ENCODE measurements at places on chromosomes 4 and X. TPM values are rescaled to one million over a fixed set of nuclear protein-coding genes. Genes with fewer than 3 reads are reported as not detected.

DNA sequence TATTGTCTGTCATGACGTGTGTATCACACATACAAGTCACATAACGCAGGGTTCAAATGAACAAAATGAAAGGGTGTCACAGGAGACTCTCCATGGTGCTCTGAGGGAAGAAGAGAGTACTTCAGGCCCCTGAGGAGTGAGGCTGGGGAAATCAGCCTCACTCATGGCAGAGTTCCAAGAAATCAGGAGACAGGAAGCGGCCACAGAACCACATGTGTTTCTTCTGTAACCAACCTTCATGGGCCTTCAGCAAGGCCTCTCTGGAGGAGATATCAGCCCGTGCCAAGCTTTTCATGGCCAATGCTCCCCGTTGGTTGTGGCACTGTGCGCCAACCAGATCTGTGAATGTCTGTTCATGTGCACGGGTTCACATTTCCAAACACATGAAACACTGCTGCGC lies 76.0 kb downstream of the NAT8L start:
- H3K36me3 ChIP-seq = no peaks in the 10 kb centered on the region
- DNase-seq = no peak
- no peak overlapping the region for H3K4me3 ChIP-seq
- H3K4me1 ChIP-seq = no peaks in the 10 kb centered on the region

DNA sequence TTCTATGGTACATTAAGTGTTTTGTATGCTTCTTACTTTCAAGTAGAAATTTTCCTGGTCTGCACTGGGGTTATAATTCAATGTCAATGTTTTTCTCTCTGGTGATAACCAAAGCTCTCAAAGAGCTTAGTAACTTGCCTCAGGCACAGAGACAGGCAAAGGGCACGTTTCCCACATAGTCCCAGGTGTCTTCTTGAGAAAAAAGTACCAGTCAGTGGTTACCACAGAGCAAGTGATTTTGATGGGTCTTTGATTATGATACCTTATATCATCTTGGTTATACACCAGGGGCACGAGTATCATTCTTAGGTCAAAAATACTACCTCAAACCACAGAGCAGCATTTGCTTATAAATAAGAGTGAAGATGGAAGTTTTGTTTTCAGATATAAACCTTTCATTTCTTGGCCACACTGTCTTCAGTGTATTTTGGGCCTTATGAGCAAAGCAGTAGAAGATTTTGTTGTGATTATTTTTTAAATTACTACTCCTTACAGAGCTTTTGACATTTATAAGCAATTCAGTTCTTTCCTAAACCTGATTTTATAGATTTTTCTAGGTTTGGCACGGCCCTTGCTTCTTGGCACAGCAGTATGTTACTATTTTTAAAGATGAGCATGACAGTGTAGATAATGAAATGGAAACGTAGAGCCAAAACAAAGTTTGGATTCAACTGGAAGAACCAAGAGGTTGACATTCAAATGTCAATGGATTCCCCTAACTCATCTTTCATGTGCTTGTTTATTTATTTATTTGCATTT lies 85.3 kb upstream of the TLL1 start:
- DNase-seq = no peak
- H3K4me1 ChIP-seq = peaks cover 13% of the 10 kb centered on the region
- H3K27me3 ChIP-seq = no peaks in the 10 kb centered on the region

- no peaks in the 10 kb centered on the region for H3K27me3 ChIP-seq
- no peaks in the 10 kb centered on the region for H3K36me3 ChIP-seq
- no peaks in the 10 kb centered on the region for H3K4me1 ChIP-seq
- no peak overlapping the region for H3K4me3 ChIP-seq
- H3K27ac ChIP-seq = no peak overlapping the region
Observed at GRCh38 chrX:38044701-38045100, 38.3 kb downstream of the SYTL5 start.

GRCh38 chrX:9980401-9980800 lies 13.2 kb downstream of the CLDN34 start:
- no peaks in the 10 kb centered on the region for H3K27me3 ChIP-seq
- H3K4me3 ChIP-seq = no peak overlapping the region
- H3K27ac ChIP-seq = no peak overlapping the region
- no peaks in the 10 kb centered on the region for H3K4me1 ChIP-seq
- DNase-seq = no peak
- H3K36me3 ChIP-seq = no peaks in the 10 kb centered on the region

DNA sequence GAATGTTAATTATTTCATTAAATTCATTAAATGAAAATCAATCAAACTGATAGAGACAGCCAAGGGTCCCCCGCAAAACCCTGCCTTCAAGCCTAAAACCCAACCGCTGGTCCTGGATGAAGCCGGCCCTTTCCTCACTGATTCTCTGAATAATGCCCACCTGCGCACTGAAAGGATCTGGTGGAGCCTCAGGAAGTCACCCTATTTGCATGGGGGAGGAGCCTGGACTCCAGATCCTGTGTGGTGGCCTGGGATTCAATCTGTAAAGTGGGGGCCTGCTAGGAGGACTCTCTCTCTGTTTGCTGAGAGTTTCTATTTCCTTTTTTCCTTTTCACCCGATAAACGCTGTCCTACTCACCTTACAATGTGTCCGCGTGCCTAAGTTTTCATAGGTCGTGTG lies 97.9 kb upstream of the ADAMTS3 start:
- DNase-seq = no peak
- no peak overlapping the region for H3K4me3 ChIP-seq

MAGEA4 gene
- not detected for total RNA-seq

DNA sequence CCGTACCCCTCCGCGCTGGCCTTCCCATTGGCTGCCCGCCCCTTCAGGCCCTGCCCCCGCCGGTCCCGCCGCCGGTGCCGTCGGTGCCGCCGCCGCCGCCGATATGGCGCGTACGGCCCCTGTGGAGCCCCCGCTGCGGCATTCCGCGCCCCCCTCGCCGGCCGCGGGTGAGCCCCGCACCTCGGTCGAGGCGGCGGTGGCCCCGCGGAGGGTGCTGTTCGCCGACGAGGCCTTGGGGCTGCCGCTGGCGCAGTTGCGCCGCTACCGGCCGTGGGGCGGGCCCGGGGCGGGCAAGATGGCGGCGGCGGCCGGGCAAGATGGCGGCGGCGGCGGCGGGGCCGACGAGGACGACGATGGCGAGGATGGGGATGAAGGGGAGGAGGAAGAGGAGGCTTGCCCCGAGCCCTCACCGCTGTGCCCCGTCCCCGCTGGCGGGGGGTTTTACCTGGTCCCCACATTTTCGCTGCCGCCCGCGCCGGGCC lies at the start of gene PPP1R3F:
PPP1R3F (plus strand) TSS at position 27 of the 482 bp plus-strand sequence; CDS start at position 104, 77 bp downstream.
- H3K36me3 ChIP-seq = no peaks in the 10 kb centered on the region
- peak within 1 kb of the TSS; percentile 85 for H3K27ac ChIP-seq
- H3K4me3 ChIP-seq = peak within 1 kb of the TSS; percentile 62
- H3K4me1 ChIP-seq = peaks cover 23% of the 10 kb centered on the region
- H3K27me3 ChIP-seq = no peaks in the 10 kb centered on the region
- no peak for DNase-seq

MID2 gene
- 25.5 TPM for total RNA-seq

DNA sequence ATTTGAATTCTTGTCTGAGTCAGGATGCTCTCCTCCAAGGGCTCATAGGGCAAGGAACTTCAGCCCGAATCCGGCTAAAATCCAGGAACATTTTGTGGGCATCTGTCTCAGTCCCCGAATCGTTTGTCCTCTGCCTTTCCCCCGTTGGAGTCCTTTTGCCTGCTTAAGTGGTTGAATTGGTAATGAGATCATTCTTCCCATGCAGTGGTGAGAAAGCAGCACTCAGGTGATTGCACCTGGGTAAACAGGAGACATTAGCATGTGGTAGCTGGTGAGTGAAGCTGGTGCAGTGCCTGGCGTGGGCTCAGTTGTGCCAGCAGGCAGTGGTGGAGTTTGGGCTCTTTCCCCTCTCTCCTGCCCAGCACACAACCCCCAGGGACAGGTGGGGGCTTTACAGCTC lies 61.9 kb upstream of the MTM1 start:
- H3K36me3 ChIP-seq = no peaks in the 10 kb centered on the region
- no peak overlapping the region for H3K27ac ChIP-seq
- peaks cover 15% of the 10 kb centered on the region for H3K4me1 ChIP-seq
- DNase-seq = no peak

- no peaks in the 10 kb centered on the region for H3K36me3 ChIP-seq
- no peak overlapping the region for H3K4me3 ChIP-seq
- H3K4me1 ChIP-seq = no peaks in the 10 kb centered on the region
- no peak overlapping the region for H3K27ac ChIP-seq
- no peaks in the 10 kb centered on the region for H3K27me3 ChIP-seq
- DNase-seq = no peak
Observed at GRCh38 chrX:70554523-70554922, 109.9 kb downstream of the DLG3 start.

DNA sequence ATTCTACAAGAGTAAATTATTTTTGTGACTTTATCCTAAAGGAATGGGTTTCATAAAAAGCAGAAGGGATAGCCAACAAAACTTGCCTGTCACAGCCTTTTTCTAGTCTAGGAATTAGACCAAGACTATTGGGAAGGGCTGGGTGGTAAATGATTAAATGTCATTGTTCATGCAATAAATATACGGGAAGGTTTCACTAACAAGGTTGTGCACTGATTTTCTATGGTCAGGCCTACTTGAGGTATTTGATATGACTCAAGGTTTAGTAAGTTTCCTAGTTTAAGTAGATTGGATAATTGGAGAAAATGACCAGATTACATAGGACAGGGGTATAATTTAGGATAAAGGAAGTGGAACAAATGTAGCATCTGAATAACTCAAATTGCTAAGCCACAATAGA lies 249.1 kb upstream of the BMP3 start:
- no peak for DNase-seq
- H3K36me3 ChIP-seq = no peaks in the 10 kb centered on the region
- no peaks in the 10 kb centered on the region for H3K27me3 ChIP-seq

GRCh38 chrX:97636473-97637140 lies 752.9 kb downstream of the RPA4 start:
- H3K4me3 ChIP-seq = no peak overlapping the region
- H3K36me3 ChIP-seq = no peaks in the 10 kb centered on the region

DNA sequence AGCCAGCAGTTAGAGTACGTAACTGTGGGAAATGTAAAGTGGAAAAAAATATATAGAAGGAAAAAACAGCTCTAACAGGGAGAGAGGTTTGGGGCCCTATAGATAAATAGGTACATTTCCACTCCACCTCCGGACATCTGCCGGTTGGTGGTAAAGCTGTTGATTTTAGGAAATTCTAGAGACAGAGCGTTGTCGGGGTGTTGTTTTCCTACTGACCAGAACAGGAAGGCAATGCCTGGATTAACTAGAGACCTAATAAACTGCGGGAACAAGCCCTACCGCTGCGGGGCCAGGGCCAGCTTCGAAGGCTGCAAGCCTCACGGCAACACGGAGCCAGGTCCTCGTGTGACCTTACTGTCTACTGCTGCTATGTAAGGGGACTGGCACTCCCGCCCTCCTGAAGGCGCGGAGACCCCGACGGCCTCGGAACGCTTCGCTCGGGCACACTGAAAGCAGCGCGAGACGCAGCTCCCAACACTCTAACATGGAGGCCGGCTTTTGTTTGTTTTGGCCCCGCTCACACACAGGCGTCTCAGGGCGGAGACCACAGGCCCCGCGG lies 702 bp upstream of the CDKN2AIP start:
- H3K4me3 ChIP-seq = peak overlapping the region; percentile 96
- H3K4me1 ChIP-seq = peaks cover 39% of the 10 kb centered on the region
- H3K36me3 ChIP-seq = peaks cover 25% of the 10 kb centered on the region
- peak; percentile 84 for DNase-seq
- H3K27me3 ChIP-seq = no peaks in the 10 kb centered on the region
- H3K27ac ChIP-seq = peak overlapping the region; percentile 94

DNA sequence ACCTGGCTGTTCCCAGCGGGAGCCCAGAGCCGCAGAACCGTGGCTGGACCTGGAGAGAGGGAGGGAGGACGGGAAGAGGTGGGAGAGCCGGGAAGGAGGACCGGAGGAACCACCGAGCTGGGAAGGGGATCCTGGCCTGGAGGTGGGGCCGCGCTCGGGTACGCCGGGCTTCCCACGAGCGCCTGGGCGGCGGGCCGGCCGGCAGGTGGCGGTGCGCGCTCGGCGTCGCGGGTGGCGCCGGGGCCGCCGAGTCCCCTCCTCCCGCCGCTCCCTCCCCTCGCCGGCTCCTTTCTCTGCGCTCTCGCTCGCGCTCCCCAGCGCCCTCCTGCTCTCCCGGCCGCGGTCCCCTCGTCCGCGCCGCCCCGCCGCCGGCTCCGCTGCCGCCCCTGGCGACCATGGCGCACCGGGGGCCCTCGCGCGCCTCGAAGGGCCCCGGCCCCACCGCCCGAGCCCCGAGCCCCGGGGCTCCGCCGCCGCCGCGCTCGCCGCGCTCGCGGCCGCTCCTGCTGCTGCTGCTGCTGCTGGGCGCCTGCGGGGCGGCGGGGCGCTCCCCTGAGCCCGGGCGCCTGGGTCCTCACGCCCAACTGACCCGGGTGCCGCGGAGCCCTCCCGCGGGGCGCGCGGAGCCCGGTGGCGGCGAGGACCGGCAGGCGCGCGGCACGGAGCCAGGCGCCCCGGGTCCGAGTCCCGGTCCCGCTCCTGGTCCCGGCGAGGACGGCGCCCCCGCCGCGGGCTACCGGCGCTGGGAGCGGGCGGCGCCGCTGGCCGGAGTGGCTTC lies at the start of gene SORCS2:
SORCS2 (plus strand) TSS at position 287 of the 778 bp plus-strand sequence.
- H3K4me1 ChIP-seq = peaks cover 17% of the 10 kb centered on the region
- H3K27me3 ChIP-seq = no peaks in the 10 kb centered on the region
- peak within 1 kb of the TSS; percentile 51 for H3K4me3 ChIP-seq
- H3K36me3 ChIP-seq = no peaks in the 10 kb centered on the region
- DNase-seq = no peak

DNA sequence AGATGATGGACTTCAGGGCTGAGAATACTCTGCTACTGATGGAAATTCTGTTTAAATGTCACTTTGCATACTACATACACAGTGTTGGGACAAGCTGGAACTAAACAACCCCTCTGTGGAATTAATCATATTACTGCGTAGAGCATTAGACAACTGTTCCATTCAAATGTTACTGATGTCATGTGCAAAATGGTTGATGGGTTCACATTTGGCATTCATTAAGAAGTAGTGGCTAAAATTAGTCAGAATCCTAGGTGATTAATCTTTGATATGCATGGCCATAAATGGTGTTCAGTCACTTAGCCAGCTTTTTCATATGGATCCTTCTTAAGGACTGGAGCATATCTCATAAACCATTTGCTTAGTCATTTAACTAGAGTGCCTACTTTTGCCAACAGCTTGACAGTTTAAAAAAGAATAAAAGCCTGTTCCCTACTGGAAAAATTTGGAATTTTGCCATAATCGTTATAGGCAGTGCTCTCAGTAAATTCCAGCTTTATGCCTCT lies 105.2 kb downstream of the RNF150 start:
- no peak overlapping the region for H3K27ac ChIP-seq
- no peak for DNase-seq
- H3K4me3 ChIP-seq = no peak overlapping the region
- H3K27me3 ChIP-seq = no peaks in the 10 kb centered on the region
- peaks cover 18% of the 10 kb centered on the region for H3K4me1 ChIP-seq

CT45A3 gene
- not detected for total RNA-seq

TENT5D gene
- not detected for total RNA-seq

PAK3 gene
- total RNA-seq = 2.9 TPM
